ENCODE measurements at places on chromosomes 2 and 18.
A peak's percentile ranks its signal among the peaks of the same experiment; 100 is the strongest.

GRCh38 chr2:62473246-62473827, 32.7 kb downstream of the TMEM17 start:
- DNase-seq, result no peak

GRCh38 chr2:143759455-143759854, 630.2 kb downstream of the ARHGAP15 start:
- DNase-seq, result no peak

DNA sequence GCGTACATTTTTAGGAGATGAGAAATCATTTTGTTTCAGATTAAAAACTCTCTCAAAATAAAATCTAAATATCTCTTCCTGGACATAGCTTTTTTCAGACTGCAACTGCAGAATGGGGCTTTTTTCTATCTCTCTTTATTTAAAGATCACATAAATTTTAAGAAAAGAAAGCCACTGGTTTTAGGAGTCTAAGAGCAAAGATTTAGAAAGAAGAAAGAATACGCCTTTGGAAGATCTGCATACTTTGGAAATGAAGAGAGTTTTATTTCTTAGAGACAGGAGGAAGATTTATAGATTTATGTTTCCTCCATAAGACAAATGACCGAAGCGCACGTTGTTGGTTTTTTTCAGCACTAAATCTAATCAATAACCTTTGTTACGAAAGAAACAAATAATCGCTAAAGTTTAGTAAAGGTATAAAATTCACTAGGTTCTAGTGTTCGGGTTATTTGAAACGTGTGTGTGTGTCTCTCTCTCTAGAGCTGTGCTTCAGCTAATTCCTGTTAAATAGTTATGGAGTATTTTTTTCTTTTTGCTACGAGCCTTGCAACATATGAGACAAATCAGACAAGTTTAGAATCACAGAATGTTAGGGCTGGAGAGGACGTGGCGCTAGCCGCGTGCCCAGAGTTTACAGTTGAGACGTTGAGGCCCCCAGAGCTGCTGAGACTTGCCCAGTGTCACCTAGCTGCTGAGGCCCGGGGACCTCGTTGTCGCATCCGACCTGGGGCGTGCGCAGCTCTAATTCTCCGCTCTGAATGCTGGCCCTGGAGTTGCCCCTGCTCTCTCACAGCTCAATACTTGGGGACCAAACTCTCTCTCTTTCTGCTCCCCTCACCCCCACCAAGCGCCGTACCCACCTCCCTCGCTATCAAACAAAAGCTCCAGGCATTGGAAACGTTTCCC, 69.9 kb downstream of the CTAGE1 start:
- no peak for DNase-seq

- DNase-seq, result no peak
These were observed 40.9 kb downstream of the DSG2 start for GRCh38 chr18:31538837-31539236.

- no peak for DNase-seq
These were observed 133.9 kb upstream of the TLK1 start for GRCh38 chr2:171294608-171295007.

DNA sequence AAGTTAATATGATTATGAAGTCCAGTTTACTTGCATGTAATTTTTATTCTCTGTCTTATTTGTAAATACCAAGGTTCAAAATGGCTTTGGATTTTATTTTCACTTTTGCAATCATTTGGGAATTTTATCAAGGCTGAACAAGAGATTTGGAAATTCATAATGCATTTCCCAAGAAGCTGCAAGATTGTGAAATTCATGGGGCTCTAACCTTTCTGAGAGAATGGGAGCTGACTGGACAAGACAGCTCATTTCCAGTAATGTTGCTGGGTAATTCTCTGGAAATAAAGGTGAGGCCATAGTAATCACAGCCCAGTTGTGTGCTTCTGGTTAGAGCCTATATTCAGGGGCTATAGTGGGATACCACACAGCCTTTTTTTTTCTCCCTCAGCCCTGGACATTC, 21.5 kb upstream of the NABP1 start:
- DNase-seq, result peak; percentile 86

DNA sequence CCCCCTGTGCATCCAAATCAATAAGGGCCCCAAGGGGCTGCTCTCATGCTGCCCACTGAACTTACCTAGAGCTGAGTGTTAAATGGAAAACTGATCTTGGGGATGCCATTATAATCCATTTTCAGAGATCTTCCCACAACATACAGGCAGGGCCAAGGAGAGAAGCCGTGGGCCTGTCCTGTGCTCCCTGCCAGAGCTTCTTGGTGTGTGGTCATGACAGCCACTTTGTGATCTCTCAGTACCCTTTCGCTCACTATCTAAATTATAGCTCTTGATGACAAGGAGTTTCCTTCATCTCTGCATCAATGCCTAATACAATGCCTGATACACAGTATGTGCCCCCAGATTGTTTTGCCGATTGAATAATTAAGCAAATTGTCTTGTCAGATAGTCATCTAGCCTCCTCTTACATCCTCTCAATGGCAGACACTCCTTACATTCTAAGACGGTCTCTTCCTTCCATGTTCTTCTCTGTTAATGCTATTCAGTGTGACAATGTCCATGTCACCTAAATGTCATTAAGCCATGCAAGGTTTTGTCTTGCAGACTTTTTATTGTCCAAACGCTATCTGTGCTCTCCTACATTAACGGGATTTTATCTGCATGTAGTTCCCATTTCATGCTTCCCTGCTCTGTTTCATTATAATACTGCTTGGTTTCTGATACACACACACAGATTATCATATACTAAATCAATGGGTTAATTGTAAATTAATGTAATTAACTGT, 5.9 kb downstream of the CSRNP3 start:
- DNase-seq, result no peak

DNA sequence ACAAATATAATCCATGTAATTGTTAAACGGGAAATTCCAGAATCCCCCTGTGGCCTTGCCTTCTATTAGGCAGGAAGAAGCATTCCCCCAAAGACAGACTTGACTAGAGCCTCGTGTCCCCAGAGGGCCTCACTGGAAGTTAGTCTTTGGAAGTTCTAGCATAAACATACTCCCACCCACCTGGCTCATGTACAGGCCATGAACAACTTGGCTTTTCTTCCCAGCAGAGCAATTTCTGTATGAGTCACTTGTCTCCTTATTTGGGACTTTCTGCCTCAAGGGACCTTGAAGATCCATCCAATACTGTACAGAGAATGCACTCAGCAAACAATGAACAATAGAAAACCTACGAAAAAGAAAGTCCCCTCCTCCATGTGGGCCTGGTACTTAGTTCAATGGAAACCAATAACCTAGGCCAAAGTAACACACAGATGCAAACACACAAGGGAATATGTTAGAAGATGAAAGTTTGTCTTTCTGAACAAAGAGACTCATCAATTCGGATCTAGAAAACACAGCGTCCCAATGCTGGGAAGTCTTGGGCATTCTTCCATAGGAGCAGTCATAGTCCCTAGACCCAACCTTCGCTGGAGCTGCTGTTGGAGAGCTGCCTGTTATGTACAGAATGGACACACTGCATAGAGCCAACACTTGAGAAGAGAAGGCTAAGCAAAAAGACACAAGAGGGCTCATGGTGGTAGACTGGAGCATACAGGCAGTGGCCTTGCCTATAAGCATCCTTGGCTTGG, 303.5 kb downstream of the HRH4 start:
- peak; percentile 73 for DNase-seq

- DNase-seq, result no peak
These were observed 127.3 kb upstream of the GPC1 start for GRCh38 chr2:240308111-240308651.

- peak; percentile 25 for DNase-seq
These were observed 72.7 kb downstream of the ANKRD12 start for GRCh38 chr18:9209279-9209678.

DNA sequence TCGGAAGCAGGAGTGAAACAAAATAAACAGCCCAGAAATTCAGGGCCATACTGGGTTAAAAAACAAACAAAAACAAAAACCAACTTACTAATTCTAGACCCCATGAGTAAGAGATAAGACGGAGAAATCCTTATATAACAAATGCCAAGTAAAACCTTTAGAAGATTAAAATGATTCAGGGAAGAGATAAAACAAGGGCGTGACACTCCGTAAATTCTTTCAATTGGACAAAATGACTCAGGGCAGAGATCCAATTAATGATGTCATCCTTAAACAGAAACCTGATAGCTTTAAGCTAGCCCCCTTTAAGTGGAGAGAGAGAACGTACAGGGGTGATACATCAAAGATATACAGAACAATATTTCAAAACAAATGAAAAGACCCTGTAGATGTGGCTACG, 317.4 kb downstream of the NBAS start:
- no peak for DNase-seq

- DNase-seq, result no peak
These were observed 397.9 kb downstream of the MEIS1 start for GRCh38 chr2:66832646-66833435.

DNA sequence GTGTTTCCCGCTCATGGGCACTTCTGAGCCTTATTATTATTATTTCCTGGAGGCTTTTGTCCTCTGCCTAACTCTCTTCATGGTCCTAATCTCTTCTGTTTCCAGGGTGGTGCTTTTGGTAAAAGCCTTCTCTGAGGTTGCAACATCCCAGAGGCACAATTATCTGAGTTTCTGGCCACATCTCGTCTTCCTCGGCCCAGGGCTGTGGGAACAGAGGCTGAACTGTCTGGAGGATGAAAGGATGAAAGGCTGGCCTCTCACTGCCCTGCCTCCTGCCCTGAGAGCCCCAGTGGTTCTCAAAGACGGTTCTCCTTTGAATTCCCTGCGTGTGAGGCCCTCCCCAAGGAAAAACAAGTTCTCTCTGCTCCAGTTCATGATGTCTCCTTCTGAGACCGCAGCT, 13.8 kb downstream of the GYPC start:
- DNase-seq, result no peak

DNA sequence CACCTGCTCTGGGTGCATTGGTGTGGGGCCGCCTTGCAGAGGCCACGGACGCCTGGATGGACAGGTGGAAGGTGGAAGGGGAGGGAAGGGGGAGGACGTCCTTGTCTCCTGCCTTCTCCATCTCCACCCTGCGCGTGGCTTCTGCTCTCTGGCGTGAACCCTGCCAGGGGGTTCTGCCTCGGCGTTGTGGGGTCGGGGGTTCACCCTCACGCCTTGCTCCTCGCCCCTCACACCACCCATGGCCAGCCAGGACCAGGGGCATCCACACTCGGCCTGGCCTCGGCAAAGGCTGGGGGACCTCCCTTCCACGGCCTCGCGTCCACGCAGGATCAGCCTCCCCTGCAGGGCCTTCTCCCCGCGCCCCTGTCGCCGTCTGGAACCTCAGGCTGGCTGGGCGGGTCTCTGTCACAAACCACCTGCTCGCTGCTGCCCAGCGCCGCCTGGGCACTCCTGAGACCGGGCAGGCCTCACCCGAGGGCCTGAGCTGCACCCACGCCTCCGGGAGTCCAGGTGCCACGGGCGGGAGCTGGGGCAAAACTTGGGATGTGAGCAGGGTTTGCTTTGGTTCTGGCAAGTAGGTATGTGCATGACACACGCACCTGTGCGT, 655.9 kb downstream of the GALR1 start:
- DNase-seq, result no peak

DNA sequence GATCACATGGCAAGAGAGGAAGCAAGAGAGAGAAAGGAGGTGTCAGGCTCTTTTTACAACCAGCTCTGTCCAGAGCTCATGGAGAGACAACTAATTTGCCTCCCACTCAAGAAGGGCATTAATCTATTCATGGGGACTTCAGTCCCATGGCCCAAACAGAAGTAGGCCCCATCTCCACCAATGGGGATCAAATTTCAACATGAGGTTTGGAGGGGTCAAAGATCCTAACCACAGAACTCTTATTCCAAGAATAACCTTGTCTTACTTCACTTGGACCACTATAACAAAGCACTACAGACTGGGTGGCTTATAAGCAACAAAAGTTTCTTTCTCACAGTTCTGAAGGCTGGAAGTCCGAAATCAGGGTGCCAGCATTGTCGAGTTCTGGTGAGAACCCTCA, 31.8 kb downstream of the GRB14 start:
- DNase-seq, result peak; percentile 28

DNA sequence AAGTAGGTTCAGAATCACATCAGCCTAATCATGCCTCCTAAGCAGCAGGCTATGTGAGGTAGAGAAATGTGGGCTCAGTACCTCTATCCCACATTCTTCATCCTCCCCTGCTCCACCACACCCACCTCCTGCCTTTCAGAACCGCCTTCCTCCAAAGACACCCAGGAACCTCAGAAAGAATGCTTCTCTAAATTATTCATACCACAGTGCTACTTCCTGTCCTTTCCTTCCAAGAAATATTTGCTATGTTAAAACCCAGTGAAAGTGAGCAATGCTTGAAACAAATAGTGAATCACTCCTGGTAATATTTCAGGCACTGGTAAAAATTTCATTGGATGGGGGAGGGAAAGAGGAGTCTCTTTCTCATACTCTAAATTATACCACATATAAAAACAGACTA, 24.0 kb upstream of the CREB1 start:
- DNase-seq, result peak; percentile 80

DNA sequence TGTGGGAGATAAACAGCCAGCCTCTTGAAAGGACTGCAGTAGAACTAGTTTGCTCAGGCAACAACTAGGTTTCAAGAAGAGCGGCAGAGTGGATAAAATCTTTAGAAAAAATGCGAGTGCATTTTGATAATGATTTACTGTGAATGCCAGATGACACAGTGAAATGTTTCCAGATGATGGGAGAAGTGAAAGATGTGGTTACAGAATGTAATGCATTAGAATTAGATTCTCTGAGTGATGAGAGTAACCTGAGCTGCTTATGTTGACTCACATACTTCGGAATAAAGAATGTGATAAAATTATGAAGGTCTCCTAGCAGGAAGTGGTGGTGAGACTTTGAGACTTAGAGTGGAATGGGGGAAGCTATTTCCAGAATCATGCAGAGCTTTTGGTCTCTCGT, 184.3 kb downstream of the GULP1 start:
- no peak for DNase-seq

- no peak for DNase-seq
These were observed 15.4 kb upstream of the TET3 start for GRCh38 chr2:73969356-73969755.

GRCh38 chr2:188622601-188623260, 331.1 kb downstream of the GULP1 start:
- DNase-seq, result no peak

DNA sequence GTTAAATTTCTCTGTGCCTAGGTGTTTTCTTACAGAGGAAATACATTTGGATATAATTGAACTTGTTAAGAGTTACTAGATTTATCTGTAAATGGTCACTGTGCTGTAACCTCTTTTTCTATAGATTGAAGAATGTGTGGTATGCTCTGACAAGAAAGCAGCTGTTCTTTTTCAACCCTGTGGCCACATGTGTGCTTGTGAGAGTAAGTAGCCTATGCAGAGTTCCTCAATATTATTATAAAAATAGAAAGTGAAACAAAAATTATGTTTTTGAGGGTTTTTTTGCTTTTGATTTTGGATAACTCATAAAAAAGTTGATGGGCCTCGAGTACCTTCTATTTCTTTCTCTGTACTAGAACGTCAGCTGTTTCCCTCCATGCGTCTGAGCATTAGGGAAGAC, 112.4 kb downstream of the MIB1 start:
- DNase-seq, result no peak

GRCh38 chr18:8870528-8870927, 165.2 kb downstream of the MTCL1 start:
- DNase-seq, result no peak

All from stromal cell of bone marrow (primary cell).